ENCODE measurements at places on chromosomes 5 and 9.

DNA sequence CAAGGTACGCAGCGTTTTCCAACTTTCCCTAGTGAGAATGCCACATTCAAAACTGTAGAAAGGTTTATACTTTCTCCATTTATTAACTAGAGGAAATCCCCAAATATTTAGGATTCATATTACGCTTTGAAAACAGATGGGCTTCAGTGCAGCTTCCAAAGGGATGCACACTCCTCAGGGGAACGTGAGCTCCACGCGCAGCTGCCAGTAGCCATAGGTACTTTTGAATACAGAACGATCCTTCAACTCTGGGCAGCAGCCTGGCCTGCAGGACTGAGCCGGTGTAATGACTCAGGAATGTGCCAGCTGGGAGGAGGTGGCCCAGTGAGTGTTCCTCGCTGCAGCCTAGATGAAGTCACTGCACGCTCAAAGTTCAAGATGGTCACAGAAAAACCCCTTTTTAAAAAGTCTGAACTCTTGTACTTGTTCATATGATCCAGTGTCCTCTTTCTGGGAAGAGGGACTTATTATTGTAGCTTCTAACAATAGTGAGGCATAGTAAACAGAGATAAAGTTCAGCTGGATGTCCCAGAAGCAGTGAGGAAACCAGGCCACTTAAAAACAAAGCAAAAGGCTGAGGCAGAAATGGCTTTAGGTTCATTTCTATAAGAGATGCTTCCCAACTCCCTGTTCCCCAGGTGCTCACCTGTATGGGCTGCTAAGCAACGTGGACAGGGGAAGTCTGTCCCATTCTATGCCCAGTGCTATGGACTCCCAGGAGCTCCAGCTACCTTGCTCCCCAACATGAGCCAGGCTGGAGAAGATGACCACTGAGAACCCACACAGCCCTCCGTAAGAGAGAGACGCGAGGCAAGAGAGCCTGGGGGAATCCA lies 130.0 kb downstream of the LHFPL2 start:
- DNase-seq = no peak

DNA sequence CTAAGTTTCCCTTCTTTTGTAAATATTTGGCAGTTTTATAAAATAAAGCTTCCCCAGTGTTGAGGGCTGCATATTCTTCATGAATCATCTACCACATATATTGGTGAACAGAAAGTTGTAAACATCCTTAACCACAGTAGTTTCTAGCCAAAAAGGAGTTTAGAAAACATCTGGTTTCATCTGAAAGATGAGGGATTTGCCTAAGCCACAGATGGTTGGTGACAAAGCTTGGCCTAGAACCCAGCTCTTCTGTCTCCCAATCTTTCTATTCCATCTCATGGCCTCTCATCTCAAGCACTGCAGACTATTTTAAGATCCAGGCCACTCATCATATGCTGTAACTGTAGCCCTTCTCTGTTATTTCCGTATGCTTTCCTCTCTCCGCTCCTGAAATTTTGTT lies 232.3 kb upstream of the TRPM3 start:
- no peak for DNase-seq

DNA sequence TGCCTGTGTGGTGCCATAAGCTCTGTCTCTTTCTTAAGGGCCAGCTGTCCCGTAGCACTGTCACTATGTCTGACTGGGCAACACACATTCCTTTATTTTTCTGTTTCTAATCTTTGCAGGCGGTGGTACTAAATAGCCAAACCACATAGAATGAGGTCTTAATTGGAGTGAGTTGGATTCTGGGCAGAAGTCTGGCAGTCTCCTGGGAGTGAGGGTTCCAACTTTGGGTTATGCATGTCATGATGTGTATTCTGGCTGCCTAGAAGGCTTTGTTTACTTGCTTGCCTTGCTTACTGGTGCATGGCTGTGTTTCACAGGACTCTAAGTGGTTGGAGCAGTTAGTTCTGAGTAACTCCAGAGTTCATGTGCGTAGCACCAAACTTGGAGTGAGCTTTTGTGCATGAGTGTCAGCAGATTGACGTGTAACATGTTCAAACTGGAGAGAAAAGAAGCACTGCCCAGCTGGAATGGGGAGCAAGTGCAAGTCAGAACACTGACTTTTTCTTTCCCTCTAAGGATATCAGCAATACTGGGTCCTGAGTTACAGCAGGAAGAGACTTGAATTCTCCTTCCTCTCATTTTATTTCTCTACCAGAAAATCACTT lies 185.8 kb downstream of the PCSK1 start:
- DNase-seq = no peak

DNA sequence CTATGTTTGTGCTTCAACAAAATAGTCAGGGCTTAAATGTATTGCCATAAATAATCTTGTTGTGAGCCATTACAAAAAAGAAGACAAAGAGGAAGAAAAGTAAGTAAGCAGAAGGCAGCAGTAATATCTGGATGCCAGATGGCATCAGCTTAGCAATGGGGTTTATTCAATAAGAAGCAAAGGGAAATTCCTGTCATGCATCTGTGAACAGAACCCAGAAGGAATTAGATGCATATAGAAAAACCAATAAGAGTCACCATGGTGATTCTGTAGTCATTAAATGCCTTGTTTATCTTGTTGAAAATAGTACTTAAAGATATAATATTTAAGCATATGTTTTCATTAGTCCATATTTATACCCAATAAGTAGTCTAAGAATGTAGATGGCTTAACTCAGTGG lies 216.0 kb downstream of the ADAMTSL1 start:
- no peak for DNase-seq

DNA sequence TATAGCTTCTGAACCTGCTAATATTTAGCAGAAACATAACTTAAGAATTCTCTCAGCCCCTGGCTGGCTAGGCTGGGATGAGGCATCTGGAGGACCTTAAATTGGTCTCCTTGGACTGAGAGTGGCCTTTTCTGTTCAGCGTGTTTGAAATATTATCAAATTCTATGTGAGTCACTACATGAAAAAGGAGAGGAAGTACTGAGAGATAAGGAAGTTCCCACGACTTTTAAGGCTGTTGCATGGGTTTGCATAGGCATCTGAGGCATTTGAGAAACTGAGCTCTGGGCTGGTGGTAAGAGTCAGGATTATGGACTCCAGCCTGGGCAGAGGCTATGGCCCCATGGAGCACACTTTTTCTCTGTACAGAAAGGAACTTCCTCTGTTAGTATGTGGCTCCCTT lies 816.2 kb upstream of the GRAMD2B start:
- no peak for DNase-seq

DNA sequence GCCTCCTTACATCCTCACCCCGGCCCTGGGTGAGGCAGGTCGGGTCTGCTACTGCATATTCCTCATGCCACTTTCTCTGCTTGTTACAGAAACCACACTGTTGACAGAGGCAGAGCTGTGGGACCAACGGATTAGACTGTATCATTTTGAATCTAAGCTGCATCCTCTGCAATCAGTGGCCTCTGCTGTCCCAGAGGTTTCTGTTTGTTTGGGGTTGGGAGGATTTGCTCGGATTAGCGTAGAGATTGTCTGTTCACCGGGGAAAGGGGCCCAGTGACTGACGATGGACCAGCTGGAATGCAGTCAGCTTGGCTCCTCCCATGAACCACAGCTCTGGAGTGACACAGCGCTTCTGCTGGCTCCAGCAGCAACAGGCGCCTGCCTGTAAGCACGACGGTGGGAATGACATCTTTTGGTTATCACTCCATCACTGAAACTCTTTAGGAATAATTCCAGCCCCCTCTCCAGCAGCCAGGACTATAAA lies 37.3 kb upstream of the ADRA1B start:
- DNase-seq = no peak

DNA sequence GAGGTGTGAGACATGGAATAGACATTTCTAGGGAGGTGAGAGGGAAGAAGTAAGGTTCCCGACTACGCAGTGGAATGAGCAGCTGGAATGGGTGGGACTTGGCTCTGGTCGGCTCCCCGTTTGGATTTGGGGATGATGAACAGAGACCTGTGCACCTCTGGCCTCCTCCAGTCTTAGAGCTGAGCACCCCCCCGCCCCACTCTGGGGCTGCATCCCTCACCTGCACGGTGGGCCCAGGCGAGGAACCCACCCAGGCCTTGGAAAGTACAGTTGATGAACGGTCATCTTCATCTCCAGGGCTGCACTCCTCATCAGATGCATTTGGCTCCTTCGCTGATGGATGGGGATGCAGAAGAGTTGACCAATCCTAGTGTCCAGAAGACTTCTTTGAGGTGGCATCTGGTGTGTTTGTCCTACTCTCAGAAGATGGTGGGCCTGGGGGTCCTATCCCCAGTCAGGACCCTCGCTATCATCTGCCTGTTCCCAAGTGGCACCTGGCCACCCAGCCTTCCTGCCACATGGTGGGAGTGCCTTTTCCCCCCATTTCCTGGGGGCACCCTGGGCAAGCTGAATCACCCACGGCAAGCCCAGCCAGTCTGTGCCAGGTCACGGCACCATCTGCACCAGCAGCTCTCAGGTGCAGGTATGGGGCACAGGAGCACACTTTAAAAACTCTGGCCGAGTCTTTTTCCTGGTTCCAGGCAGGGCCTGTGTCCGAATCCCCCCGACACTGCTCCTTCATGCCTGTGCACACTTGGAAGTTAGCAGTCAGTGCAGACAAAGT lies 70.5 kb downstream of the GTF3C4 start:
- no peak for DNase-seq

GRCh38 chr9:93600504-93600903 lies 24.1 kb downstream of the PHF2 start:
- DNase-seq = peak; percentile 38

Measured in KBM-7 (cell line).